GM13977 (cell line): ENCODE measurements at places on chromosomes 11 and 22.
A peak's percentile ranks its signal among the peaks of the same experiment; 100 is the strongest.

- DNase-seq: no peak
Observed at GRCh38 chr11:117205211-117205818, 6.1 kb downstream of the TAGLN start.

DNA sequence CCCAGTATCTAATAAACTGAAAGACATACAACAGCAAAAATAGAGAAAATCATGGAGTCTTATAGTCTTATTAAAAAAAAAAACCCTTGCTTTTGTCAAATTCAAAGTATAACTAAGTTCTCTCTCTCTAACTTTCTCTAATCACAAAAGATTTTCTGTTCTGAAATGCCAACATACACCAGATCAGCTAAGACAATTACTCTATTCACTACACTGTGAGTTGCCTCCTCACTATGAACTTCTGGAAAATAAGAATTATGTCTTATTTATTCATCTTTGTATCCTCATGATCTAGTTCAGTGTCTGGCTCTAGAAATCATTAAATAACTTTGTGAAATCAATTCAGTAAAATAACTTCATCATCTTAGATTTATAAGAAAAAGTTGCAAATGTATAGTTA lies 12.7 kb downstream of the FAM76B start:
- DNase-seq: no peak

GRCh38 chr11:113119966-113120736 lies 158.9 kb downstream of the NCAM1 start:
- DNase-seq: no peak

DNA sequence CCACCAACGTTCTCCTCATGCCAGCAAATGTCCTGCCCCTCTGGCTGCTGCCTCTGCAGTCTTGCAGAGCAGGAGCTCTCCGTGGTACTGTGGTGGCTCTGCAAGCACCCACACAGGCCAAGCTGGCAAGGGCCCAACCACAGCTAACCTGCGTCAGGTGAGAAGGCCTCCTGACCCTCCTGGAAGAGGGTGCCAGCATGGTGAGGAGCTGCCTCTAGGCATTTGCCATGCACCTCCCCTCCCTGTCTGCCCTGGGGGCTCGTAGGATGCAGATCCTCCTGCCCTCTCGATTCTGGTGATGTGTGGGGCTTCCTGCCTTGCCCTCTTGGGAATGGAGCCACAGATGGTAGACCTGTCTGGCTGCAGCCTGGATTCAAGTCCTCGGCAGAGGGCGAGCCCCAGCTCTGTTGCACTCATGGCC lies 1408.8 kb downstream of the TBC1D22A start:
- DNase-seq: no peak

DNA sequence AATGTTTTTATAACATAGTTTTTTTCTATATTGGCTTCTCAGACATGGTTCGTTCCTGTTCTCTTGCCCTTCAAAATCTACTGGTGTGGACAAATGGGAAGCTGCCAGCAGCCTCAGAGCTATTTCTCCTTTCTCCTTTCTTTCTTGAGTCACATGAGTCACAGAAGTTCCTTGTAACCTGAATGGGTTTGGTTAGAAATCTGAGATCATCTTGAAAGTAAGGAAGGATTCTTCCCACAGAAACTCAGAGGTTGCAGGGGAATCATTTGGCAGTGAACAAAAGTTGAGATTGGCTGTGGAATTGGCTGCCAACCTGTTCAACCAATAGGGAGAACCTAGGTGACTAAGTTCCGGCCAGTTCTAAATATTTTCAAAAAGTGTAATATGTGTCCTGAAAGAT lies 12.5 kb downstream of the PLET1 start:
- no peak for DNase-seq

GRCh38 chr11:32438866-32439489 lies 3.6 kb upstream of the WT1 start:
- no peak for DNase-seq

DNA sequence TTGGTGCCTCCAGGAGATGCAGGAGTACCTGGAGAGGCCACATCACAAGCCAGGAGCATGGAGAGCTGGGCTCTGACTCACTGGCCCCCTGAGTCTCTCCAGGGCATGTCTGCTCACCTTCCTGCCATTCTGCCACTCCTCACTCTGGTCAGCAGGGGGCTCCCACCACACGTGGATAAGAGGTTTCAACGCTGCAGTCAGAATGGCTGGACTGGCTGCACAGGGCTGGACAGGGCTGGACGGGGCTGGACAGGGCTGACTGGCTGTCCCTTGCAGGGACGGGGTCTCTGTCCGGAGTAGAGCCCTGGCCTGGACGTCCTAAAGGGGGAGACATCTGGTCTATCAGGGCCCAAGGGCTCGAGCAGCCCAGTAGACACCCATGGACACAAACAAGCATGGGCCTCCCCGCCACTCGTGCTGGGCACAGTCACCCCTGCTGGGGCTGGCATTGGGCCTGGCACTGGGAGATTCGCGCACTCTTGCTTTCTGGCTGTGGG lies 34.6 kb downstream of the CYTH4 start:
- peak; percentile 92 for DNase-seq

DNA sequence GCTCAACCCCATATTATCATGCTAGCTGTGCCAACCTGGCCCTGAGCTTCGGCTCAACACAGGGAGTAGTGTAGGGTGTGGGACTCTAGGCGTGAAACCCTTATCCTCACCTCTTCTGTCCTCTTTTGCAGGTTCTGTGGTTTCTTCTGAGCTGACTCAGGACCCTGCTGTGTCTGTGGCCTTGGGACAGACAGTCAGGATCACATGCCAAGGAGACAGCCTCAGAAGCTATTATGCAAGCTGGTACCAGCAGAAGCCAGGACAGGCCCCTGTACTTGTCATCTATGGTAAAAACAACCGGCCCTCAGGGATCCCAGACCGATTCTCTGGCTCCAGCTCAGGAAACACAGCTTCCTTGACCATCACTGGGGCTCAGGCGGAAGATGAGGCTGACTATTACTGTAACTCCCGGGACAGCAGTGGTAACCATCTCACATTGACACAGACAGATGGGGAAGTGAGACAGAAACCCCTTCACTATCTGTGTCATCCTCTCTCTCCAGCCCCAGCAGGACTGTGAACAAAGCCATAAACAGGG lies 76.4 kb downstream of the GGTLC2 start:
- peak; percentile 42 for DNase-seq

GRCh38 chr11:1171985-1172728 lies 14.4 kb downstream of the MUC5AC start:
- DNase-seq: no peak

DNA sequence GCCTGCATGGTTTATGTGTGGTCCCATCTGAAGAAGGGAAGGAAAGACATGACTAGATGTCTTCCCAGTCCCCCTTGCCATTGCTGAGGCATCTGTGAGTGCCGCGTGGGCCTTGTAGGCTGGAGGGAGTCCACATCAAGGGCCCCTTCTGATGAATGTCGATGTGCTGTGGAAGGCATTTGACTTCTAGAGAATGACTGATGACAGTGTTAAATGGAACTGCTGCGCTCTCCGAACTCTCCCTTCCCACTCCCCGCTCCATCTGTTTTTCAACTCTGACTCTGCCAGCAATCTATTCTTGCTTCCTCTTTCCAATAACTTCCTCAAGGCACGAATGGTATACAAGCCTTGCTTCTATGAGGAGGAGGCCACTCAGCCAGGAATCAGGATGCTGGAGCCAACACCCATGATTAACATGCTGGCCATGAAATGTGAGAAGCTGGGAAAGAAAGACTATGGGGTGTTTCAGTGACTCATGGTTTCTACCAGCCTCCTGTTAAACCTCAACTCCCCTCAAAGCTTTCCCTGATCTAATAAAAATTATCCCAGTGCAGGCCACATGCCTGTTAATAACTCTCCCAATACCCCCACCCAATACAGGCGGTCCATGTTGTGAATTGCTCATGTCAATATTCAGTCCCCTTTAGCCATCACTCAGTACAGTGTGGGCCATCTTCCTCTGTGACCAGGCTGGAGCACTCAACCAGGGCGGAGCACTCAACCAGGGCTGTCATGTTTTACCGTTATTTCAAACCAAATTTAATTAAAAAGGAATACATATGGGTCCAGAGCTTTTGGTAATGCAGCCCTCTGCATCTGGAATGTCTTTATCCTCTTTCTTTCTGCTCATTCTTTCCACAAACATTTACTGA lies 46.4 kb upstream of the TBCEL start:
- DNase-seq: no peak

DNA sequence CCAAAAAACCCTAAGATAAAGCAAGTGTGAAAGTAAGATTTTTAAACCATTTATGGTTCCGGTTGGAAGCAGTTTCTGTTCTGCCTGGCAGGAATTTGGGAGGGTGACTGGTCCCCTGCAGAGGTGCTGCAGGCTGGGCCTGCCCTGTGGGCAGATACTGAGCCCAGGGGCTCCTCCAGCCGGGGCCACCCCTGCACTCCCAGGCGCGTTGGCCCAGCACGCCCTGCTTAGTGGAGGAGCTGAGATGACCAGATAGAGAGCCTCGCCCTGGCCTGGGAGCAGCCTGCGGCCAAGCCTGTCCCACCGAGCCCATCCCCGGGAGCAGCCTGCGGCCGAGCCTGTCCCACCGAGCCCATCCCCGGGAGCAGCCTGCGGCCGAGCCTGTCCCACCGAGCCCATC lies 8.0 kb downstream of the PHLDA2 start:
- no peak for DNase-seq

DNA sequence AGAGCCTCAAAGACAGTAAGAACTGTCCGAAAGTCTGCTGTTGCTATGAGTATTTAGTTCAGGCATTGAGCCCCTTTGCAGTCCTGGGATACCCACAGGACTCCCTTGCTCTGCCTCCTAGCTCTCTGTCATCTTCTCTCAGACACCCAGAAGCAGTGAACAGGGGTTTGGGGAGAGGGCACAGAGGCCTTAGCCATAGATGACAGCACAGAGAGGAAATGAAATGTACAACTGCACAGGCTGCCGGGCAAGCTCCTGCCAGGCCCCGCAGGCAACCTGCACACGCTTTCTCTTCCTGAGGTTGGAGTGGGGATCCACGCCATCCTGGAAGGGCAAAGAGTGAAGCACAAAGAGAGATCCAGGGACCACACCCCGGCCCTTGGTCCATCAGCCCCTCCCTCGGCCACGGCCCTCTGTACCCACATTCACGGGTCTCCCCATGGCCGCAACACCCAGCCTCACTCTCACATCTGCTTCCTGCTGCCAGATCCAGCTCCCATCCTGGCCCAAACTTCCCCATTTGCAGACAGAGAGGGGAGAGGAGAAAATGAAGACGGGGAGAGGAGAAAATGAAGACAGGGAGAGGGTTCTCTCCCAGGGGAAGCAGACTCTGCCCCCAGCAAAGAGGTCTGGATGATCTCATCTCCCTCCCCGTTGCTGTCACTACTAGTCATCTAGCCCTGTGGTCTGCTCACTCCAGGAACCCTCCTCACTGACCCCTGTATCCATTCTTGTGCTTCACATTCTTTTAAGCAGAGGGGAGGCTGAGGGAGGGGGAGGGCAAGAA lies 40.7 kb downstream of the CD6 start:
- DNase-seq: no peak

DNA sequence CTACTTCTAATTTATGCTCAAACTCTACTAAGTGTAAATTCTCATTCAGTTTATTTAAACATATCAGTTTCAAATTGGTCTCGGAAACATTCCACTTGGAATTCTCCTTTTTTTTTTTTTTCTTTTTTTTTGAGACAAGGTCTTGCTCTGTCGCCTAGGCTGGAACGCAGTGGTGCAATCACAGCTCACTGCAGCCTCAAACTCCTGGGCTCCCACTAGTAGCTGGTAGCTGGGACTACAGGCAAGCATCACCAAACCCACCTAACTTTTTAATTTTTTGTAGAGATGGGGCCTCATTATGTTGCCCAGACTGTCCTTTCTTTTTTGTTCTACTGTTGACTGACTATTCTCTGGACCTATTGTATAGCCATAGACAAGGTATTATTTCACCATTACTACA lies 33.3 kb upstream of the CCDC81 start:
- DNase-seq: no peak

- DNase-seq: no peak
Observed at GRCh38 chr11:62401811-62402210, 17.0 kb upstream of the SCGB1A1 start.

- DNase-seq: no peak
Observed at GRCh38 chr11:38173676-38174075, 1575.6 kb upstream of the RAG2 start.

DNA sequence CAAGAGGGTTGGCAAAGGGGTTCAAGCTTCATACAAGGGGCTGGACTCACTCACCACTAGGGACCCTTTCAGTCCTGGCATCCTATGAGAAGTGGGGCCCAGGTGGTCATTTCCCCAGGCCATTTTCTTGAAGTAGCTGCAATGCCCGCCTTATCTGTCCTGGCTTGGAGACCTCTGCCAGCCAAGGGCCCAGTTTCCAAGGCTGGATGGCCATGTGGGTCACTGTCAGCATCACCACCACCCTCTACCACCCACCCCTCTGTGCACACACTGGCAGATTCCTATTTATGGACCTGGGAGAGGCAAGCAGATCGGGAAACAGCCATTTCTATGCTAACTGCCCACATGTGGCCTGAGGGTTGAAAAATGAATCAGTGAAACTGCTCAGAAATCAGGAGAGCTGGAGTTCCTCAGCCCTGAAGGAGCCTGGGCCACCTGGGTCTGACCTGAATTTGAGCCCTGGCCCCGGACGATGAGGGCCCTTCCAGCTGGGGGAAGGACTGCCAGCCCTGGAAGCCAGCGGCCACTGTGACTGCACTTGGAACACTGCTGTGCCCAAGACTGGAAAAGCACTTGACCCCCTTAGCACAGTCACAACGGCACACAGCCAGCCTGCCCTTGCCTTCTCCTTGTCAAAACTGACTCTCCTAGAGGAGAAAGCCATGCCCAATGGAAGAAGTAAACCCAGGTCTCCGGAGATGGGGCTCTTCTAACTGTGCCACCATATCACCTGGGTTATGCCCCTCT lies 442.2 kb downstream of the BUD13 start:
- DNase-seq: no peak

GRCh38 chr11:1745701-1746320 lies 4.6 kb downstream of the IFITM10 start:
- no peak for DNase-seq

DNA sequence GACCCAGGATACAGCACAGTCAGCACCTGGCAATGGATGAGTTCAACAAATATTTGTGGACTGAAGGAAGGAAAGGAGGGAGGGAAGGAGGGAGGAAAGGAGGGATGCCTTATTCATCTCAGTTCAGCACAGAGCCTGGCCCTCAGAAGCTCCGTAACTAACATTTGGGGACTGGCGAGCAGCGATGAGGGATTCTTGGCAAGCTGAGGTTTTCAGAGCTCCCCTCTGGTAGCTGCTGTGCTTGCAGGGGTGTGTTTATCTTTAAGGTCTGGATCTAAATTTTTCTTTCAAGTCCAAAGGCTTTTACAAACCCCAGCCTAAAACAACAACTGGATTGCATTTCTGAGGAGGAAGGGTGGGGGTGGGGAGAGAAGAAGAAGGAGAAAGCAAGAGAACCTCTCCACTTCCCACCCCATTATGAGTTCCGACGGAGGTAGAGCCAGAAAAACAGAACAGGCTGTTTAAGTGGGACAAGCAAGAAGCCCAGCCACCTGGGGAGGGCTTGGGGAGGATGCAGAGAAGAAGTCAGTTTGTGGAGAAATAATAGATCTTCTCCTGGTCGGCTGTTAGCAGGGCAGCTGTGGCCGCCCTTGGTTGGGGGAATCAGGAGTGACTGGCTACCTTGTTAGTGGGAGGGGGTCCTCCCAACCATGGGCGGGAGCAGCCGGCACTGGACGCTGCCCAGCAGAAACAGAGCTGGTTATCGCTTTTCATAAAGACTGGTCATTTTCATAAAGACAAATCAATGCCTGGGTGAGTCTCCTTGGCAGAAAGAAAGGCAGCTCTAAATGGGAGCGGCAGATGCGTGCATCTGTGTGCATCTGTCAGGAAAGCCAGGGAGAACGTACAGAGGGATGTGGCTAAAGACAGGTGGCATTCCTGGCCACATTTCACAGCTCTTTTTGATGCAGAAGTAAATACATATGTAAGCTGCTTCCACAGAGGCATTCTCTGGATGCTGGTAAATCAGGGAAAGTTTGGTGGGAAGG lies 78.0 kb downstream of the TSPAN18 start:
- DNase-seq: no peak

- DNase-seq: no peak
Observed at GRCh38 chr11:66462010-66462409, 4.7 kb upstream of the PELI3 start.
